Stimulated activated CD4-positive, alpha-beta T cell treated with anti-CD3 and anti-CD28 coated beads, Interleukin-1b, Interleukin-23, amount 100 ng/mL, for 1 hour (primary cell): ENCODE measurements at places on chromosomes 1 and 21.
A peak's percentile ranks its signal among the peaks of the same experiment; 100 is the strongest.

DNA sequence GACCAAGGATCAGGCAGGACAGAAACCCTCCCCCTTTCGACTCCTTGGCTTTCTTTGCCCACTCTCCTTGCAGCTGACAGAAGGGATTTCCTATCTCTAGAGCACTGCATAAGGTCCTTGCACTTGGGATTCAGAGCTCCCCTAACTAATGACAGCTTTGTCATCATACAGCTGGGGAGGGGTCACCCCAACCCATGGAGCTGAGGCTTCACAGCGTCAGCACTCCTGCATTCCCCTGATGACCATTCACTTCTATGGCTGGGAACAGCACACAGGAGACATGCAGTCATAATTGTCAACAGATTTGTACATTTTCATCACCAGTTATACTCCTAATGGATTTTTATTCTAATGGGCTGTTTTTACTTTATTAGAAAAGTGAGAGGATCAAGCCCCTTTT lies 161.7 kb upstream of the C1orf87 start:
- no peak for DNase-seq

DNA sequence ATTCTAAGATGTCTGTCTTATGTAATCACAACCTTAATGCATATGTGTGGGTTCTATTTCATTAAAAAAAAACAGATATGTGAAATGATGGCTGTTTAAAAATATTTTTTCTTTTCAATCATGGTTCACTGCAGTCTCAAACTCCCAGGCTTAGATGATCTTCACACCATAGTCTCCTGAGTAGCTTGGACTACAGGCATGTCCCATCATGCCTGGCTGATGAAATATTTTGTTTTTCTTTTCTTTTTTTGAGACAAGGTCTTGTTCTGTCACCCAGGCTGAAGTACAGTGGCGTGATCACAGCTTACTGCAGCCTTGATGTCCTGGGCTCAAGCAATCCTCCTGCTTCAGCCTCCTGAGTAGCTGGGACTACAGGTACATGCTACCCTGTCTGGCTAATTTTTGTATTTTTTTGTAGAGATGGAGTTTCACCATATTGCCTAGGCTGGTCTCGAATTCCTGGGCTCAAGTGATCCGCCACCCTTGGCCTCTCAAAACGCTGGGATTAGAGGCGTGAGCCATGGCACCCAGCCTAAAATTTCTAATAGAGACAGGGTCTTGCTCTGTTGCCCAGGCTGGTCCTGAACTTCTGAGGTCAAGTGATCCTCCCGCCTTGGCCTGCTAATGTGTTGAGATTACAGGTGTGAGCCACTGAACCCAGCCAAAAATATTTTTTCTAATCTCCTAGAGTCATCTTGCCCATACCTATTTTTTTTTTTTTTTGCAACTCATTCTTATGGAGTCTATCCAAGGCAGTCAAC lies 67.6 kb downstream of the GIPC2 start:
- no peak for DNase-seq

DNA sequence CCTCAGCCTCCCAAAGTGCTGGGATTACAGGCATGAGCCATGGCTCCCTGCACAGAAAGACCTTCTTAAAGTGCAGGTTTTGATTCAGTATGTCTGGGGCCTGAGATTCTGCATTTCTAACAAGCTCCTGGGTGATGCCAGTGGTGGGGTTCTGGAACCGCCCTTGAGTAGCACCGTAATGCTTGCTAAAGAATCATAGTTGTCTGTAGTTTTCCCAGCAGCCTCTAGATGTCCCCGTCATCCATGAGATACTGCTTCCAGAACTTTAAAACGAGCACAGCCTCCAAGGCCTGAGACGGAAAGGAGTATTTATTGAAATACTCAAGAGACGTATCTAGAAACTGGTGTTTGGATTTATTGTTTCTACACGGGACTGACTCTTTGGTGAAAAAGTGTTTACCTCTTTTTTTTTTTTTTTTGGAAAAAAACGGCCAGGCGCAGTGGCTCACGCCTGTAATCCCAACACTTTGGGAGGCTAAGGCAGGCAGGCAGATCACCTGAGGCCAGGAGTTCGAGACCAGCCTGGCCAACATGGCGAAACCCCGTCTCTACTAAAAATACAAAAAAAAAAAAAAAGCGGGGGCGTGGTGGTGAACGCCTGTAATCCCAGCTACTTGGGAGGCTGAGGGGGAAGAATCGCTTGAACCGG lies 2.6 kb upstream of the TOR3A start:
- DNase-seq, result no peak

GRCh38 chr1:2240270-2241156 lies 12.4 kb downstream of the SKI start:
- no peak for DNase-seq

- DNase-seq, result no peak
These were observed 177.1 kb downstream of the GABPA start for GRCh38 chr21:25911730-25912401.

DNA sequence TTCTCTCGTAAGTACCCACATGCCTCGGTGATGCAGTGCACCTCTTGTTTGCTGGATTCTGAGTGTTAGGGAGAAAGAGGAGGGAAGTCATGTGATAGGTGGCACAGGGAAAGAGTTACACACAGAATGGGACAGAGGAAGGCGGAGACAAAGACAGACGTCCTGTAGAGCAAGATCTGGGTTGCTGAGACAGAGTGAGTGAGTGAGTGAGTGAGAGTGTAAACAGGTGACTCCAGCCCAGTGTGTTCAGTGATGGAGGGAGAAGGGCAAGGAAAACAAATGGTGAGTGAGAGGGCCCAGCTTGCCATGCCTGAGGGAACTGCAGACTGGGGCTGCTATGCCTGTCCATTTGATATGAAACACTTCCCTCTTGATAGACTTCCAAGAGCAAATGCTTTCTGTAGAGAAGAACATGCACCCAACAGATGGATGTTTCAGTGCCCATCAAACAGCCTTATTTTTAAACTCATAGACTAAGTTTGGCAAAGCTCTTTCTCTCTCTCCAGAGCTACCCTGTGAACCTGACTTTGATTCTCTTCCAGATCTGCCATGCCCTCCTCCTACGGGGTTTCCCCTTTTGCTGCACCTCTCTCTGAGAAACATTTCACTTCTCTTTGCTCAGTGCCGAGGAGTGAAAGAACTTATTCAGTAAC lies 209.9 kb upstream of the COA6 start:
- no peak for DNase-seq

GRCh38 chr1:115286431-115287205 lies 51.4 kb downstream of the NGF start:
- DNase-seq, result no peak

DNA sequence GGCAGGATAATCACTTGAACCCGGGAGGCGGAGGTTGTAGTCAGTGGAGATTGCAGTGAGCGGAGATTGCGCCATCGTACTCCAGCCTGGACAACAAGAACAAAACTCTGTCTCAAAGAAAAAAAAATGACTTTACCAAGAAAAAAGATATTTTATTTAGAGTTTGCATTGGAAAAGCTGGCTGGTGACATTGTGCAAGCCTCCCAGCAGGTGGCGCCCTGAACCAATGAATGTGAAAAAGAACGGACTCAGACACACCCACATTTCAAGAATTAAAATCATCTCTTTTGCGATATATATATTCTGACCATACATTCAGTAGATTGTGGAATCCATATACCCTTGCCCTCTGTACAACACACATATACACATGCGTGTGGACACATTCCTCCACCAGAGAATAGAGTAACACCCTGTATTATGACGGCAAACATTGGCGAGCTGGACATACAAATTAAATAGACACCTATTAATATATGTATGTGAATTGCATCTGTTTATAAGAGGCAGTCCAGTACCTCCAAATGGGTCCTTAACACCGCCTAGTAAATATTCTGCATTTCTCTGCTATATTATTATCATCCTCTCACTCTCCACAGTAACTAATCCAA lies 39.0 kb upstream of the CADM3 start:
- DNase-seq, result peak; percentile 20

- DNase-seq, result no peak
These were observed 102.7 kb downstream of the TENT5C start for GRCh38 chr1:117708323-117709248.

GRCh38 chr1:232059726-232060374 lies 433.3 kb downstream of the DISC1 start:
- DNase-seq, result no peak

DNA sequence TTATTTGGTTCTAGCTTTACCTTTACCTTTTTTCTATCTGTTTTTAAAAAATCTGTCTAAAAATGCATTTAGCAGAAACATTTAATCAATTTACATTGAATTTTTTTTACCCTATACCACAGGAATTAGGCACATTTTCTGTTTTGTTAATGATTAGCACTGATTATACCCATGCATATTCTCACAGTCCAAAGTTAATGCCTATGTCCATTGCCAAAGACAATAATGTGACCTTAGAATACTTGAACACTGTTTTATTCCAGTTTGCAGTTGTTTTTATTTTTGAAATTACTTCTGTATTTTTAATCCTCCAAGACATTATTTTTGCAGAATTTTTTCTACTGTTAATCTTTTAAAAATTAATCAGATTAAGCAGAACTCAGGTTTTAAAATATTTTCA lies 11.0 kb upstream of the AMY2B start:
- DNase-seq, result no peak

- DNase-seq, result no peak
These were observed 8.7 kb upstream of the DUSP12 start for GRCh38 chr1:161740921-161741320.

DNA sequence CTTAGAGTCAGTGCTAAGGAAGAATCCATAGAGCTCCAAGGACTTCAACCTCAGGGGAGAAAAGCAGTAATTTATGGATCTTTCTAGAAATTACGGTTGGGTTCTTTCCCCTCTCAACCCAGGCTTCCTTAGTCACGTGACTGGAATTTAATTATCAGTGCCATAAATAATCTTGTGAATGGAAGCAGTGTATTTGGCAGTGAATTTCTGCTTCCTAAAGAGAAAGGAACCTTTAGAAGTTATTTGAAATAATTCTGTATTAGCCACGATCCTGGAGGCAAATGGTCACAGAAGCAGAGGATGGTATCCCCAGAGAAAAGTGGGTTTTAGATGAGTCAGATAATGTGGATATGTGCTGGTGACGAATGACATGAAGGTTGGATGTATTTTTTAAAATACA lies 89.6 kb downstream of the NFIA start:
- no peak for DNase-seq
